ENCODE measurements at places on chromosomes 1 and 21.

GRCh38 chr1:205687242-205687641 lies 6.9 kb upstream of the SLC45A3 start:
- no peak for DNase-seq

DNA sequence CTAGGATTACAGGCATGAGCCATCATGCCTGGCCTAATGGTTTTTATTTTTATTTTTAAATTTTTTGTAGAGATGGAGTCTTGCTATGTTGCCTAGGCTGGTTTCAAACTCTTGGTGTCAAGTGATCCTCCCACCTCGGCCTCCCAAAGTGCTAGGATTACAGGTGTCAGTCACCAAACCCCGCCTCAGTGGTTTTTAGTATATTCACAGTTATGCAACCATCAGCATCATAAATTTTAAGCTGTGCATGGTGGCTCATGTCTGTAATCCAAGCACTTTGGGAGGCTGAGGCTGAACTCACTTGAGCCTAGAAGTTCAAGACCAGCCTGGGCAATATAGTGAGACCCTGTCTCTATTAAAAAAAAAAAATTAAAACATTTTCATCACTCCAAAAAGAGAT lies 28.6 kb downstream of the PIK3CD start:
- DNase-seq: no peak

- no peak for DNase-seq
These were observed 28.5 kb upstream of the AXDND1 start for GRCh38 chr1:179337288-179337687.

DNA sequence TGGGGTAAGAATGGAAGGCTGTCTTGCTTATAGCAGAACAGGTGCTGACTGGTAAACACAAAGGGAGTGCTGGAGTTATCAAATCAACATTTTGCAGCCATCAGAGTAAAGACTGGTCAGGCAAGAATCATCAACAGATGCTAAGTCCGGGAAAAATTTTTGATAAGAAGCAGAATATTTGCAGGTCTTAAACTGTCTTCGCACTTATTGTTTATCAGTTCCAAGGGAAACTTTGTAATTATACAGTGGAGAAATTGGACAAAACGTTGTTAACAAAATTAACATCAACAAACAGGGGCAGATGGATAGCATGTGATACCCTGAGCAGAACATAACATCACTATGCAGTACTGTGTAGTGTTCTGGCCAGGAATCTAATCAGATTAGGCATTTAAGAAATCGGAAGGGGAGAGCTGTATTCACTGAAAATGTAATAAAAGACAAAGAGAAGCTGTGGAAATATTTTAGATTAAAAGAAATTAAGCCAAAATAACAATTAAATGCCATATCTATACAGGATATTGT lies 127.1 kb downstream of the DAB1 start:
- no peak for DNase-seq

DNA sequence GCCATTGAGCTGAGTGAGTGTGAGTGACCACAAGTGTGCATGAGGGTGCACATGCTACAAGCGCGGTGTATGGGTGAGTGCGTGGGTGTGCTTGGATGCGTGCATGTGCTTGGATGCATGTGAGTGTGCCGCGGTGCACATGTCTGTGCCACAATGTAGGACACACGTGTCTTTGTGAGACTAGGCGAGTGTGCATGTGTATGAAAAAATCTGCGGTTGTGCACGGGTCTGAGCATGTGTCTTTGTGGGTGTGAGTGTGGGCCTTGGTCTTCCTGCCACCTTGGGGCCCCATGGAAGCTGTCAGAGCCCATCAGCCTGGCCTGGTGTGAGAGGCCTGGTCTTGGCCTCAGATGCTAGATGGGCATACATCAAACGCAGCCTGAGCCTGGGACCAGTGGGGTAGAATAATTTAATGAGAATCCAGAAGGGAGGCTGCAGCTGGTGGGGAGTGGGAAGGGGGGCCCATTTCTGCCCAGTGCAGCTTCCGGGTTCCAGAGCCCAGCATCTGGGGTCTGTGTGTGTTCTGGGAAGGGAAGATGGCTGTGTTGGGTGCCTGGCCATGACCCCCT lies 103.9 kb upstream of the SLC2A1 start:
- no peak for DNase-seq

GRCh38 chr21:42534421-42535378 lies 21.0 kb downstream of the SLC37A1 start:
- peak; percentile 37 for DNase-seq

DNA sequence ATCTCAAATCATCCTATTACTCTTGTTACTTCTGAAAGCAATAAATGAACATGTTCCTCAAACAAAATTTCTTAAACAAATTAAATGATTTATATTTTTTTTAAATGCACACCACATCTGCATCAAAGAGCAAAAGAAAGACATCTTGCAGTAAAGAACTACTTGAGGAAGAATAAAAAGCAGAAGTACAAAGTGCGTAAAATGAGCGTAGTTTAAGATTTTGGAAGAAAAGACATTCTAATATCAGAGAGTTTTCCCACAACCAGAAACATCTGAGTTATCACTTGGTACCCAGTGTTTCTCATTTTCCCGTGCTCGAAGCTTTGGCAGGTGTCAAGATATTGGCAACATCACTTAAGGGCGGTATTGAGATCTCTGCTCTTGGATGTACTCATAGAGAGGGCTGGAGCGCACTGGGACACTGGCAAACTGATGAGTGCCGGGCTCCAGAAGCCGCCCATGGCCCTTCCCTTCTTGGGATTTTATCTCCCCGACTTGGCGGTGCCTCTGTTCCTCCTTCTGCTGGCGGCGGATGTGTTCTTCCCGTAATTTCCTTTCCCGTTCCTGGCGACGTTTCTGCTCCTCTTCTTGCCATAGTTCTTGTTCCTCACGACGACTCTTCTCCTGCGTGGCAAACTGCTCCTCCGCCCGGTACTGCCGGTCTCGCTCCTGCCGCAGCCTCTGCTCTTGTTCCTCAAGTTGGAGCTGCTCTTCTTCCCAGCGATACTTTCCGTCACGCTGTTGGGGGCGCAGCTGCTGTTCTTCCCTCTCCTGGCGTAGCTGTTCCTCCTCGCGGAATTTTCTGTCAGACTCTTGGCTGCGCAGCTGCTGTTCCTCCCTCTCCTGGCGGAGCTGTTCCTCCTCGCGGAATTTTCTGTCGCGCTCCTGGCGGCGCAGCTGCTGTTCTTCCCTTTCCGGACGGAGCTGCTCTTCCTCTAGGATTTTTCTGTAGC lies 7.9 kb downstream of the TCHH start:
- DNase-seq: no peak

DNA sequence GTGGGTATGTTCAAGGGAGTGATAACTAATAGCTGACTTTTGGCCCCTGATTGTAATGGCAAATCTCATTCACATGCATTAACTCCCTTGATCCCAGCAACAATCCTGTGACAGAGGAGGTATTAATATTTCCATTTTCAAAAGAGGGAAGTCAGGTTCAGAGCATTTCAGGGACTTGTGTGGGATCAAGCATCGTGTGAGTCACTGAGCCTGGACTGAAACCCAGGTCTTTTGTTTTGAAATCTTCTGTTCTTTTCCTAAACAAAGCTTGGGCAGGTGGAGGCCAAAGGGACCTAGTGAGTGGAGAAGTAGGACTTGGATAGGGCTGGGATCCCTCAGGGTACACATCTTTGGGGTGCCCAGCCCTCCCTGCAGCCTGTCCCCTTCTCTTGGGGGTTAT lies 37.9 kb downstream of the ETNK2 start:
- DNase-seq: no peak

DNA sequence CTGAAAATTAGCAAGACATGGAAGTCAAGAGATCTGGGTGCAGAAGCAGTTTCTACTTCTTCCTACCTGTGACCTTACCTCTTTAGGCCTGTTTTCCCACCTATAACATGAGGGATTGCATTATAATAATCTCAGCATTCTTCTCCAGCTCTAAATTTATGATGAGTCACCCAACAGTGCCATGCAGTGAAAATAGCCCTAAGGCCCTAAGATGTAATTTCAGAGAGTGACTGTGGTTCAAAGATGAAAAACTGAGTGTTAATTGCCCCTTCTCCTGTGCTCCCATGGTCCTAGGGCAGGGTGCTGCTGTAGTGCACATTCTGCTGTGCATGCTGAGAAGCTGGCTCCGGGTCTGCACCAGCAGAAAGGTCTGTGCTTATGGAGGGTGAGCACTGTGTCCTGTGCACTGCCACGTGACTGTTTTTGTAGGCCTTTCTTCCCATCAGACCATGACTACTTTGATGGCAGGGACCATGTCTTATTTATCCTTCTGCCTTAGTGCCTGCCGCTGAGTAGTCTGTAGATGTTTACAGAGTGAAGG lies 29.7 kb downstream of the JUN start:
- DNase-seq: no peak
